ENCODE measurements at places on chromosomes 13 and 19. TPM values are rescaled to one million over a fixed set of nuclear protein-coding genes. Genes with fewer than 3 reads are reported as not detected.

ZNF729 gene
- not detected for total RNA-seq

RPL21 gene
- 1,233 TPM for total RNA-seq

DNA sequence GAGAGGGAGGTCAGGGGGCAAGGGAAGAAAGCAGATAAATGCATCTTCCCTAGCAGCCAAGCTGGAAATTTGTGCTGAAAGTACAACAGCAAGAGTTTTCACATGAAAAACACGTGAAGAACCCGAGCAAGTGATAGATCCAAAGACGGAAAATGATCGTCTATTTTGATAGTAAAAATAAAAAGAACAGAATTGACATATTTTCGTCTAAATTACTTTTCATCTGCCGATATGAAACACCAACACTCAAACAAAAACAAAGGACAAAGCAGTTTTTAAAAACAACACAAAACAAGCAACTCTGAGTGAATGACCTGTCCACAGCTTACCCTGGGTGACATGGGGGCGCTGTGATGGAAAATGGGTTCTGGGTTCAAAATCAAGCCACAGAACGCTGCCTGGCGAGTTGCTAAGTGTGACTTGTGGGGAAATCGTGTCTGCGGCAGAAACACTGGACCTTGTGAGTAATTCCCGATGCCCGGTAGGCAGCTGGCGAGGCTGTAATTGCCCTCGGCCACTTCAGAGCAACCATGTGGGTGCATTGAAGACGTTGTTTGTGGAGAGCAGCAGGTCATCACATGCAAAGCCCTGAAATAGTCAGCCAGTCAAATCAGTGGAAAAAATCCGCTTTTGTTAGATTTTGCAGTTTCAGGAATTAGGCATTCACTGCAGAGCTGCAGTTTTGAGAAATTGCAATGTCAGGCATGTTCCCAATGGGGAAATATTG, 7.4 kb downstream of the SOX1 start:
- DNase-seq: no peak

GRCh38 chr13:35162420-35162819, 220.3 kb downstream of the NBEA start:
- no peak for DNase-seq

DNA sequence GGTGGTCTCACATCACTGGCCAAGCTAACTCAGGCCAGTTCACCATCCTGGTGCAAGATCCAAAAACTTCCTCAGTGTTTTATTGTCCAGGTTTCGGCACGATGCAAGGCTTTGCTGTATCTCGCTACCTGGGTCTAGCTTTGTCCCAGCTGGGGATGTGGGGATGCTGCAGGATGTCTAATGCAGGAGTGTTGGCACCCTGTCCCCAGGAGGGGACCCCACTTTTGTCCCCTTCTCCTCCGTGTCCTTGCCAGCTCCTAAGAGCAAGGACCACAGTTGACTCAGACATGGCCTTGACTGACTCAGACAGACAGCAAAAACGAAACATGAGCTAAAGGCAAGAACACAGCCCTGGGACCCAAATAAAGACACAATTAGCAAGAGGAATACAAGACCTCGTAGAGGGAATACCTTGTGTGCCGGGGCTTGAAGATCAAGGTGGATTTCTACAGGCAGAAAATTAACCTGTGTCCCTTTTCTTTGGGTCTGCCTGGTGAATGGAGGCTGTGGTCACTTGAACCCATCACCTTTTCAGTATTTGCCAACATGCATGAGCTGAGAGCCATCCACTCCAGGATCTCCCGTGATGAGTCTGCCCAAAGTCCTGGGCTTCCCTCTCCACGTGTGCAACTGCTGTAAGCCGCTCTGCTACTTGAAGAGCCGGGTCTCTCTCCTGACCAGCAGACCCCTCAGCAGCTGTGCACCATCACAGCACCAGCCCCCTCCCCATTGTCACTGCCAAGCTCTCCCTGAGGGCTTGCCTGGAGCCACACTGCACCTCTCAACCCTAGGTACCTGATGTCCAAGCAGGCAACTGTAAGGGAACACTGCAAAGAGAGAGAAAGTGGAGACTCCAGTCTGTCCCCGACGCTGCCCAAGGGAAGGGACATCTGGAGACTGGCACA, 149.5 kb upstream of the ZNF507 start:
- DNase-seq: no peak

- no peak for DNase-seq
These were observed 1.5 kb downstream of the ACP4 start for GRCh38 chr19:50791594-50792271.

DNA sequence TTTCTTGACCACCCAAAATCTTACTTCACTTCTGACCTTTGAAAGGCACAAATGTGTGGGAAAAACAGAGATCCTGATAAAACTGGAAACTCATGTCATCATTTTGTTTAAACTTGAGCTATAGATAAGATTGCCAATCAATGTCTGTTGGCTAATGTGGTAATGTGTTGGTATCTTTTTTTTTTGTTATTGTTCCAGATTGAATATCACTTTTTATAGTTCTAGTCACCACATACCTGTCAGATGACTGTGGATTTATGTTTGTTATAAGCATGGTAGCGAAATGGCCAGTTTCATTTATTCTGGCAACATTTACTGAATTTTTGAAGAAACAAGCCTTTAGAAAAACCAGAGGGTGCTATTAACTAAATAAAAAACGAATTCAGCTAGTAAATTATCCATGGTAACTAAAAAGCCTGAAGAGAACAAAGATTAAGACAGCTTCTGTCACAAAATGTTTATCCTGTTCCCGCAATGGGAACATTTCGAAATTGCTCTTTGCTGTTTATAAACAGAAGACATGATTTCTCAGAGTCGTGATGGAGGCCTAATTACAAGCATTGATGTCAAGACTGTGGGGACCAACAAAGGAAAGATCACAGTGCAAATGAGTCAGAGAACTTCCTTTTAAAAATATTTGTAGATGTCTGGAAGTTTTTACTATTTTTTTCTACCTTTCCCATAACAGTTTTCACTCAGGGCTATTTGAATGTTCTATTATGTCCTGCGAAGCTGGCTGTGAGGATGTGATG, 82.9 kb upstream of the POSTN start:
- no peak for DNase-seq

DNA sequence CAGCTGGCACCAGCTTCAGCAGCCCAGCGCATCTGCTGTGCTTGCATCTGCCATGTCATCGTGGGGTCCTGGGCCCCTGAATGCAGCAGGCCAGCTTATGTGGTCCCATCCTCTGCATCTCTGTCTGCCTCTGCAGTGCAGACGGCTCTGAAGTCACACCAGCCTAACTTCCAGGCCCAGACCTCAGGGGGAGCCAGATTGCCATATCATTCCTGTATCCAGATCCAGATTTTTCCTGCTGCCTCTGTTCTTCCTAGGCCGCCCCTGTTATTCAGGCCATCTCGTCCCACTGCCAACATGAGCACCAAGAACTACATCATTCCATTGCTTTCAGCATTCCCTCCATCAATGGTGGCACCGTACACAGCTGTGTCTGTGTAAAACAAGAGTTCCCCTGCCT, 571.6 kb downstream of the UQCRFS1 start:
- DNase-seq: no peak

- DNase-seq: no peak
These were observed 1.7 kb upstream of the ANKRD10 start for GRCh38 chr13:110916301-110917142.

DNA sequence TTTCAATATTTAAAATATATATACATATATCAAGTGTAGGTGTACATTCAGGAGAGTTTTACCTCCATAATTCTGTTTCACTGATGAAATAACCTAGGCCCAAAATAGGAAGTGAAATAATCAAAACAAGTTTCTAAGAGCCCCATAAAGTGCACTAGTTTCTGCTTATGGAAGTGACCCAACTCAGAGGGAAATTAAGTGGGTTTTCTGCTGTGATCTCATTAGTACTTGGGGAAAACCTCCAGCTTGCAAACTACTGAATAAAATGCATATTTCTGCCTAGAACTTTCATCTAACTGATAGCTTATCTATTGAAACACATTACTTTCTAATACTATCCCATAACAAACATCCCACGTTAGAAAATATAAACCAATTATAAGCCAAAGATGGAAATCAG, 45.4 kb upstream of the MIR17HG start:
- DNase-seq: no peak

GRCh38 chr19:35216833-35217648, 11.5 kb downstream of the FAM187B start:
- no peak for DNase-seq

DNA sequence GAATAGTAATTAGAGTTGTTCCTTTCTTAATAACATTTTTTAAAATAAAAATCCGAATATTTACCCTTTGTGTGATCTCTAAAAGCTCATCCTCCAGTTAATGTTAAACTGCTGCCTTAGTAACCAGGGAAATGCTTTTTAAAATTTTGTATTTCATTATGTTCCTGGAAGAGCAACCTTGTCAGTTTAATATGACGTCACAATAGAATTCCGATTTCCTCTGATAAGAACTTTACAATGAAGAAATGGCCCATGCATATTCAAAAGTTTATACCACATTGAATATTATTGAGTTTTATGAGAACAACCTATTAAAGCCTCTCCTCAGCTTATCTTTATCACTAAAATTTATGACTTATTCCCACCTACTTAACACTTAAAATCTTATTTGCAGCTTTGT, 1566.6 kb downstream of the EFNB2 start:
- no peak for DNase-seq
